T-helper 17 cell (primary cell): ENCODE measurements at places on chromosomes 16 and 17.
A peak's percentile ranks its signal among the peaks of the same experiment; 100 is the strongest.

- DNase-seq: no peak
These were observed 4.0 kb upstream of the NPRL3 start for GRCh38 chr16:142405-142967.

- DNase-seq: no peak
These were observed 12.2 kb upstream of the ROGDI start for GRCh38 chr16:4814542-4815173.

DNA sequence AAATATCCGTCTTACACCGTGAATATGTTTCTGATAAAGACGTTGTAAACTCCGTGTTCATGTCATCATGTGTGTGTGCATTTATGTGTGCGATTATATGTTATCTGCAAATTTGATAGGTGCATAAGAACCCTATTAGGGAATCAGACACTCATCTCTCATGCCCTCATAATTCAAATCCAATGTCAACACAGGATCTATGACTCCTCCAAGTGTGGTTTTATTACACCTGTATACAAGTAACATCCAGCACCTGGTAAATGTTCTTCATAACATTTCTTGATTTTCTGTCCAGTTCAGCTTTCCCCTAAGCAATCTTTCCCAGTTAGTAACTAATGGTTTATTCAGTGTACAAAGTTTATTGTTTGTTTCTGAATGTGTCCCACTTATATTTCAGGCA lies 681.9 kb downstream of the CDH11 start:
- no peak for DNase-seq

DNA sequence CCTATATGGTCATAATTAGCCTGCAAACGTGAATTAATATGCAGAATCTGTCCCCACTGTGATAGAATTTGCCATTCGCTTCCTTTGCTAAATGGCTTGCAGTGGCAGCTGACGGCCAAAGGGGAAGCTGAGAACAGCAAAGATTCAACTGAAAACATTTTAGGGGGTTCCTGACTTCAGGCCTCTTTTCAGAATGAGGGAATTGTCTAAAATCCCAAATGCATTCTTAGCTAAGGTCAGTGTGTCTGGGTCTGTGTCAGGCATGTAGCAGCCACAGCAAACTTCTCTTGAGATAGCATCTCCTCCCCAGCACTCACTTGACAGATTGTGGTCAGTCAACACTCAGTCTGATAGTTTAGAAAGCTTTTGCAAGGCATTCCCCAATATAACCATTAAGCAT lies 701.1 kb downstream of the WWOX start:
- DNase-seq: no peak

- no peak for DNase-seq
These were observed 61.6 kb downstream of the RGS9 start for GRCh38 chr17:65198653-65199382.

- no peak for DNase-seq
These were observed 3.9 kb upstream of the TMEM114 start for GRCh38 chr16:8594149-8594666.

DNA sequence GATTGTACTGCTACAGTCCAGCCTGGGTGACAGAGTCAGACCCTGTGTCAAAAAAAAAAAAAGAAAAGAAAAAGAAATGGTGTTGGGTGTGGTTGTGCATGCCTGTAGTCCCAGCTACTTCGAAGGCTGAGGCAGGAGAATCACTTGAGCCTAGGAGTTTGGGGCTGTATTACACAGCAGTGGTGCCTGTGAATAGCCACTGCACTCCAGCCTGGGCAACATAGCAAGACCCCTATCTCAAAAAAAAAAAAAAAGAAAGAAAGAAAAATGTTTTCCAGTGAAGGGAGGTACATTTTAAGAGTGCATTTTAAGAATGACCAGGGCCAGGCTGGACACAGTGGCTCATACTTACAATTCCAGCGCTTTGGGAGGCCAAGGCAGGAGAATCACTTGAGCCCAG lies 6.3 kb downstream of the ARL2BP start:
- no peak for DNase-seq

GRCh38 chr17:39652587-39653315 lies 12.4 kb upstream of the TCAP start:
- no peak for DNase-seq

- DNase-seq: no peak
These were observed 1.5 kb upstream of the DYNC1LI2 start for GRCh38 chr16:66752958-66753357.

DNA sequence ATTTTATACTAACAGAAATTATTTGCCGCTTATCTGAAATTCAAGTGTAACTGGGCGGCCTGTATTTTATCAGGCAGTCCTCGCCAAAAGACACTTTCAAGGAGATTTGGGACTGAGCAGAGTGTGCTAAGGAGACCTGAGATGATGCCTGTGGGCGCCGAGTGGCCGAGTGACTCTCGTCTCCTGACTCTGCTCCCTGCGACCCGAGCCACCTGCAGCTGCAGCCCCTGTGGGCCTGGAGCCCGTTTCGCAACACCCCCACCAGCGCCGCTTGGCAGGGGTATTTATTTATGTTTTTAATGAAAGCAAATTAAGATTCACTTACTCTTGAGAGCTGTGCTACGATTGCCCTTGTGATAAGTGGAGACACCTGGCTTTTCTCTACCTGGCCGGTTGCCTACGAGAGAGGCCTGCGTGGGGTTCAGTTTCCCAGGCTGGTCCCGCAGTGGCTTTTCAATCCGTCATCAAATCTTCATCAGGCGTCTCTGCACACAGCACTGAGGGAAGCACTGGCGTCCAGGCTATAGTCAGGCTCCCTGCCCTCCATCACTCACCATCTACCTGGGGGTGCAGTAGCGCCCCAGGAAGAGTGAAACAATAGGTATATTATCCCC lies 124.0 kb downstream of the SEC14L1 start:
- DNase-seq: no peak

DNA sequence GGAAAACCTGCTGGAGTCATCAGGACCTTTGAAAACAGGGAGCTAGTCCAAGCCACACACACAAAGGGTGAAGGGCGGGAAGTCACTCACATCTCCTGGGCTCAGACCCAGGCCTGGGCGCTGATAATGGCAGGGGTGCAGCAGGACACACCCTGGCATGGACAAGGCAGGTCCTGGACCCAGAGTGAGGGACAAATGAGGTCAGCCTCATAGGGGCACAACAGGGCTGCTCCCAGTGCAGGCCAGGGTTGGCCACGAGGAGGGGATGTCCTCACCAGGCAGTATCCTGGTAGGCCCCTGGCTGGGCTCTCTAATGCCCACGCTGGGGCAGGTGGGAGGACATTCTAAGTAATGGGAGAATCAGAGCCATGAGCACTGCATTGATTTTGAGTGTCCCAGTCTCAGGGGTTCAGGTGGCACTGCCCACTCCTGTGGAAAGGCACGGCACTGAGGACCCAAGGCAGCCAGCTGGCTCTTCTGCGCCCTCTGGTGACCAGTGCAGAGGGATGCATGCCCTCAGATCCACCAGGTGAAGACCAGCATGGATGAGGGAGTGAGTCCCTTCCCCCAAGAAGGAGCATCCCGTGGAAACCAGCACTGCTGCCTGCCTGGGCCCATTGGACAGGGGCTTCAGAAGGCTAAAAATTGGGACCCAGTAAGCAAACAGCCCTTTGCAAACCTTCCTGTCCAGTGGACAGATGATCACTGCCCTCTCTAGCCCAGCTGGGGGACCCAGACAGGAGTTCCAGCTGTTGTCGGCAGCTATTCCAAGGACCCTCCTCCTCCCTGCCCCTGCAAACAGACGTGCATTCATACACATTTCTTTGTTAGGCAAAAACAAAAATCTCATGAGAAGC lies 23.4 kb upstream of the SREBF1 start:
- DNase-seq: peak; percentile 54

DNA sequence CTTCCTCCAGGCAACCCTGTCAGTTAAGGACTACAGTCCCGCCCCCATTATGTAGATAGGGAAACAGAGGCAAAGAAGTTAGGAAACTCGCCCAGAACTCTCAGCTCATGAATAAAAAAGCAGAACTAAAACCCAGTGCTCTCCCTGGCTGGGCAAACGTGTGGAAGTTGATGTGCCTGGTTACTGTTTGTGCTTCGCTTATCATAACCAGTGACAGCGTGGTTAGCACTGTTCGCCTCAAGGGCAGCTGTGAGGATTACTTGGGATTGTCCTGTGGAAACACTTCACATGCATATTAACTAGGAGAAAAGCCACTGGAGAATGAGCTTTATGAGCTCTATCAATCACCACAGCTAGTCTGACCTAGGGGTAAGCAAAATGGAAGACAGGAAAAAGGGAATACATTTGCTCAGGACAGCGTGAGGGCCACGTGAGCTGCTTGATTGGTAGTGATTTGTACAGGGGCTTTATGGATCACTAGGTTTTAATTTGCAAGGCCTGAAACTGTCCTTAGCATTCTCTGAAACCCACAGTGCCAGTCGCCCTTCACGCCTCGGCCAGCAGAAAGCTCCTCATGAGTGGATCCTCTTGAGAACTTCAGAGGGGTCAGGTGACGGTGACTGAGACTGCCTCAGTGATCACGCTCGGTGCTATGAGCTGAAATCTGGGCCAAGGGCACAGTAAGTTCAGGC lies 19.9 kb downstream of the CYB5D2 start:
- no peak for DNase-seq

GRCh38 chr17:73595479-73595878 lies 48.8 kb downstream of the SDK2 start:
- DNase-seq: no peak

- DNase-seq: no peak
These were observed 26.3 kb upstream of the CLEC18B start for GRCh38 chr16:74447578-74447977.

- DNase-seq: no peak
These were observed 107.1 kb upstream of the KCNJ16 start for GRCh38 chr17:69967910-69968411.

DNA sequence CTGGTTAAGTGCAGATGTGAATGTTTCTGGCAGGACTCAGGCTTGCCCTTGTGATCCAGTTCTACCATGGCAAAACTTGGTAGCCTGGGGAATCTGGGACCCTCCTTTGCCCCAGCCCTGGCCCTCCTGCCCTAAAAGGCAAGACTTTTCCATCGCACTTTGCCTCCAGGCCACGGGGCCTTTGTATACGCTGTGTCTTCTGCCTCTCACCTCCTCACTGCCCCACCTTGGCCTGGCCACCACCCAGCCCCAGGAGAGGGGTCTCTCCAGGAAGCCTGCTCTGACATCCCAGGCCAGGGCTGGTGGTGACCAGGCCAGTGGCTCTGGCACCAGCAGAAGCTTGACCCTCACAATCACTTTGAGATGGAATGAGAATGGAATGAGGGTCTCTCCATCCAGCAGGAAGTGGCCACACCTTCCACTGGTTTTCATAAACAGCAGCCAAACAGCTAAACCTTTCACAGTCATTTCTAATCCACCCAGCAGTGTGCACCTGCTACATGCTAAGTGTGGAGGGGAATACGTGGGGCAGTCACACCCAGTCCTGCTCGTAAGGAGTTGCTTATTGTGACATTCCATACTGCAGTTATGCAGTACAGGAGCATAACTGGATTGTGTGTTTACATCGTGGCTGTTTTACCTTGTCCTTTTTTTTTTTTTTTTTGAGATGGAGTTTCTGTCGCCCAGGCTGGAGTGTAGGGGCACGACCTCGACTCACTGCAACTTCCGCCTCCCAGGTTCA lies 1.6 kb upstream of the MRPL38 start:
- no peak for DNase-seq

DNA sequence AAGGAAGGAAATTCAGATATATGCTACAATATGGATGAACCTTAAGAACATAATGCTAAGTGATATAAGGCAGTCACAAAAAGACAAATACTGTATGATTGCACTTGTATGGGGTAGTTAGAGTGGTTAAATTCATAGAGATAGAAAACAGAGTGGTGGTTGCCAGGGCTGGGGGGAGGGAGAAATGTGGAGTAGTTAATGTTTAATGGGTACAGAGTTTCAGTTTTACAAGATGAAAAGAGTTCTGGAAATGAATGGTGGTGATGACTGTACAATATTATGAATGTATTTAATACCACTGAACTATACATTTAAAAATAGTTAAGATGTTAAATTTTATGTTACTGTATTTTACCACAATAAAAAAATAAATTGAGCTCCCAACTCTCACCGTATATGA lies 157.9 kb downstream of the TOX3 start:
- no peak for DNase-seq

- DNase-seq: no peak
These were observed 3.8 kb downstream of the NACA2 start for GRCh38 chr17:61587242-61587641.

- no peak for DNase-seq
These were observed 19.8 kb upstream of the ICAM2 start for GRCh38 chr17:64040206-64040605.

DNA sequence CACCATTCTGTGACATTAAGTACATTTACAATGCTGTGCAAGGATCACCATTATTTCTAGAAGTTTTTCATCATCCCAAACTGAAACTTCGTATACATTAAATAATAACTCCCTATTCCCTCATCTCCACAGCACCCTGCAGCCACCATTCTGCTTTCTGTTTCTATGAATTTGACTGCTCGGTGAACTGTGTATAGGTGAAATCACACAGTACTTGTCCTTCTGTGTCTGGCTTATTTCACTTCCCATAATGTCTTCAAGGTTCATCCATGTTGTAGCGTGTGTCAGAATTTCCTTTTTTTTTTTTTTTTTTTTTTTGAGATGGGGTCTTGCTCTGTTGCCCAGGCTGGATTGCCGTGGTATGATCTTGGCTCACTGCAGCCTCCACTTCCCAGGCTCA lies 20.4 kb downstream of the RAP1GAP2 start:
- no peak for DNase-seq

DNA sequence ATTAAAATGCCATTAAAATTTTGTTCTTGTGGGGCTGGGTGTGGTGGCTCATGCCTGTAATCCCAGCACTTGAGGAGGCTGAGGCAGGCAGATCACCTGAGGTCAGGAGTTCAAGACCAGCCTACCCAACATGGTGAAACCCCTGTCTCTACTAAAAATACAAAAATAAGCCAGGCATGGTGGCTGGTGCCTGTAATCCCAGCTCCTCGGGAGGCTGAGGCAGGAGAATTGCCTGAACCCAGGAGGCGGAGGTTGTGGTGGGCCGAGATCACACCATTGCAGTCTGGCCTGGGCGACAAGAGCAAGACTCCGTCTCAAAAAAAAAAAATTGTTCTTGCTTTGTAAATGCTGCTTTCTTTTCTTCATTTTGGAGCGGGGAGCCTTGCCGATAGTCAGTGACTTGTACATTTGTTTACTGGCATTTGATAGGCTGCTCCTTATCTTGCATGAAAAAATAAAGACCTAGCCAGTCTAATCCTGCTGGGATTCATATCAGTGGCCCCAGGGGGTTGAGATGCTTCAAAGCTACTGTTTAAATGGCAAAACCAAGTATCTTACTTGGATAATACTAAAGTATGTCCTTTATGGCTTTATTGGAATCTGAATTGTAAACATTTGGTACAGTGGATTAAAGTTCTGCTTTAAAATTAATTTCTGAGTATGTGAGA lies 3.3 kb upstream of the CLTC start:
- no peak for DNase-seq

DNA sequence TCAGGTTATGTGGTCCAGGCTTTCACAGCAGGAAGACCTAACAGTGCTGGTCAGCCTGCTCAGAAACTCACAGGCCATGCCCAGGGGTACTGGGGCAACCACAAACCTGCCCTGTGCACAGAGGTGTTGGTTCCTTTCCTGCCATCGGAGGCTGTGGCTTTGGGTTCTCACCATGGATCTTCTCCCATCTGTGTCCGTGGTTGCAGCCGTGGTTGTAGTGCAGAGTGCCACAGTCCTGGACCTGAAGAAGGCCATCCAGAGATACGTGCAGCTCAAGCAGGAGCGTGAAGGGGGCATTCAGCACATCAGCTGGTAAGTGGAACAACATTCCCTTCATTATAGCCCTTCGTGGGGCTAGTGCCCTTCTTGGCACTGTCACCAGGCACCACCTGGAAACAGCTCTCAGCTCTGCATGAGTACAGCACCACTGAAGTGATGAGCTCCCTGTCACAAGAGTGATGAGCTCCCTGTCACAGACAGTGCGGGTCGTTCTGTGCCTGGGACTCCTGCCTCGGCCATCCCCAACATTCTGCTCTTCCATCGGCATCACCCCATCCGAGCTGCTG lies 2.0 kb downstream of the SNRNP25 start:
- DNase-seq: no peak
